ENCODE measurements at places on chromosomes 4 and X.

DNA sequence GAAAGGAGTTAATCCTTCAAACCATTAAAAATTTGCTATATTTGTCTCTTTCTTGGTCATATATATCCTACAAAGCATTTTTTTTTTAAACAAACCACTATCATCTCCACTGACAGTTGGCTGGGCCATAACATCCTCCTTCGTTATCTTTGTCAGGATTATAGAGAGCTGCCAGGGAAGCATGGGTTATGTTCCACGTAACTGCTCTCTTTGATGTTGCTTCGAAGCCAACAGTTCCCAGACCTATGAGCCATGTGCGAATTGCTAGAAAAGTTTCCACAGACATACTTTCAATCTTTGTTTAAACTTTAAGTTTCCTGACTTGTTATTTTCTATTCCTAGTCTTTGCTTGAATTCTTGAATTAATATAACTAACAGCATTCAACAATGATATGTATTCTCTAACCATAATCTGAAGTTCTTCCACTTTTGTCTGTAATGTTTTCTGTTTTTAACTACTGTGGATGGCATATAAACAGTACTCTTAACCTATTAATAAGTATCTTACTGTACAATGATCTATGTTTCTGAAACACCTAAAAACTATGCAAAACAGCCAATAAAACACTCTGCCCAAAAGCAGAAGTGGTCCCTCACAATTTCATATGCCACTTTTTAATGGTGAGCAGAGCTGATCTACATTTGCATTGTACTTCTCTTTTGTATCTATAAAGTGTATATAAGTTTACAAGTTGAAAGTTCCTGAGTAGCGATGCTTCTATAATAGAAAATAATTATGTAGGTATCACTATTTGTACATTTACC, 37.9 kb downstream of the EREG start:
- no peak for DNase-seq

DNA sequence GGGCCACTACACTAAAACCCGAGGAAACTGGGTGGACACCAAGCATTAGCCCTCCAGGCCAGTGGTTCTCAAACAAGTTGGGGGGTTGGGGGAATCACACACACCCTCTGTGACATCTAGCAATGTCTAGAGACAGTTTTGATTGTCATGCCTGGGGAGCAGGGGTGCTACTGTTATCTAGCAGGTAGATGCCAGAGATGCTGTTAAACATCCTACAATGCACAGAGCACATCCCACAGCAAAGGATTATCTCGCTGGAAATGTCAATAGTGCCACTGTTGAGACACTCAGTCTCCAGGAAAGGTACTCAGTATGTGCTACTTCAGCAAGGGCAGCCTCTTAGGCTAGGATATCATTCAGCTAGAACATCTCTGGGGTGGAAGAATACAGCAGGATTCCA, 1.3 kb downstream of the SMC1A start:
- no peak for DNase-seq

- no peak for DNase-seq
Measured at GRCh38 chr4:105894660-105895582, at the start of gene NPNT. Gene NPNT (plus strand): TSS chr4:105895471. CDS start chr4:105895653, 182 bp downstream.

- DNase-seq = no peak
Measured at GRCh38 chr4:126939401-126939800, 693.4 kb upstream of the INTU start.

- DNase-seq = no peak
Measured at GRCh38 chrX:100587861-100588260, 3.1 kb downstream of the TNMD start.

DNA sequence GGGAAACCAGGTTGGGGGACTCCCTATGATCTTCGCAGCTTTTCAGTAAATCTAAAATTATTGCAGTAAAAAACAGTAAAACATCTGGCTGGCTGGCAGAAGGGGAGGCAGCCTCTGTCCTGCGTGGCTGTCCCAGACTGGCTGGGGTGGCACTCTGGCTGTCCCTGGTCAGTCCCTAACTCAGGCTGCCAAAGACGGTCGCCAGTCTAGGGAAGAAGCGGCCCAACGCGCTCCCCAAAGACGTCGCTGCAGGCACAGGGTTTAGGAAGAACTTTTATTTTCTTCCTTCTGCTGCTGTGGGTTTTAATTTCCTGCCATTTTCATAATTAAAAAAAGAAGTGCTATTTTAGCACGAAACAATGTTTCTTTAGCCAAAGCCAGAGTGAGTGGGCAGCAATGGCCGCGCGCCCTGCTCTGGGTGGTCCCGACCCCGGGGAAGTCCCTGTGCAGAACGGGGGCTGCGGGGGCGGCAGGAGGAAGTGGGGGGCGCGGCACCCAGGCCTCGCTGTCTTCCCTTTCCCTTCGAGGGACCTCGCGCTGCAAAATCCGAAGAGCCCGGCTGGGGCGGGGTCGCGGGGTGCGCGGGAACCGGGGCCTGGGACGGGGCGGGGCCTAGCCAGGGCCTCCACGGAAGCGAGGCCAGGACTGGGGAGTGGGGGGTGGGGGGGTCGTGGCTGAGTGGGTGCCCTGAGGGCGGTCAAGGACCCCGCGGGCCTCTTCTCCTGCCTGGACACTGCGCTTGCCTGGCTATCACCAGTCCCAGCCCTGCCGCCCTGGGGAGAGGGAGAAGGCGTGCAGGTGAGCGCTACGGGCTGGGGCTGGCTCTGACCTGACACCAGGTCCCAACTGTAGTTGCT, 6.3 kb upstream of the LETM1 start:
- DNase-seq = no peak

GRCh38 chr4:164926301-164926700, 49.3 kb downstream of the APELA start:
- no peak for DNase-seq

DNA sequence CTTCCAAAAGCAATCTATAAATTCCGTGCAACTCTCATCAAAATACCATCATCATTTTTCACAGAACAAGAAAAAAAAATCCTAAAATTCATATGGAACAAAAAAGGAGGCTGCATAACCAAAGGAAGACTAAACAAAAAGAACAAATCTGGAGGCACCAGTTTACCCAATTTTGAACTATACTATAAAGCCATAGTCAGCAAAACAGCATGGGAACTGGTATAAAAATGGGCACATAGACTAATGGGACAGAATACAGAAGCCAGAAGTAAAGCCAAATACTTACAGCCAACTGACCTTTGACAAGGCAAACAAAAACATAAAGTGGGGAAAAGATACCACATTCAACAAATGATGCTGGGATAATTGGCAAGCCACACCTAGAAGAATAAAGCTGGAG, 753.5 kb upstream of the PABPC4L start:
- DNase-seq = no peak

GRCh38 chr4:188154668-188155405, 15.6 kb downstream of the TRIML1 start:
- DNase-seq = no peak

GRCh38 chr4:163878336-163879121, 384.0 kb downstream of the TMA16 start:
- no peak for DNase-seq

DNA sequence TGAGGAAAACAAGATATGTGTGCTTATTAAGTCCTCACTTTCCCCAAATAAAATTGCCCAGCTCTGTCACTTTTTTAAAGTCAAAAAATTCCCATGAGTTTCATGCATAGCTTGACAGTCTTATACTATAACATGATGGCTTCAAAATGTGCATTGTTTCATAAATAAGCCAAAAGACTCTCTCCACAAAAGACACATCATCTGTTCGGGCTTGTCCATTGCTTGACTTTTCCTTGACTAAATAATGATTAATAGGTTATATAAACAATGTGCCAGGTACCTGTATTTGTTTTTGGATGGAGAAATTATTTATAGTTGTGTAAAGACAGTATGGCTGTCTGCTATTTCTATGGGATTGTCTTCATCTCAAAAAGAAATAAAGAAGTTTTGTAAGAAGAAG, 329.2 kb upstream of the KLF3 start:
- no peak for DNase-seq

- no peak for DNase-seq
Measured at GRCh38 chr4:79609817-79610216, 201.8 kb upstream of the GK2 start.

DNA sequence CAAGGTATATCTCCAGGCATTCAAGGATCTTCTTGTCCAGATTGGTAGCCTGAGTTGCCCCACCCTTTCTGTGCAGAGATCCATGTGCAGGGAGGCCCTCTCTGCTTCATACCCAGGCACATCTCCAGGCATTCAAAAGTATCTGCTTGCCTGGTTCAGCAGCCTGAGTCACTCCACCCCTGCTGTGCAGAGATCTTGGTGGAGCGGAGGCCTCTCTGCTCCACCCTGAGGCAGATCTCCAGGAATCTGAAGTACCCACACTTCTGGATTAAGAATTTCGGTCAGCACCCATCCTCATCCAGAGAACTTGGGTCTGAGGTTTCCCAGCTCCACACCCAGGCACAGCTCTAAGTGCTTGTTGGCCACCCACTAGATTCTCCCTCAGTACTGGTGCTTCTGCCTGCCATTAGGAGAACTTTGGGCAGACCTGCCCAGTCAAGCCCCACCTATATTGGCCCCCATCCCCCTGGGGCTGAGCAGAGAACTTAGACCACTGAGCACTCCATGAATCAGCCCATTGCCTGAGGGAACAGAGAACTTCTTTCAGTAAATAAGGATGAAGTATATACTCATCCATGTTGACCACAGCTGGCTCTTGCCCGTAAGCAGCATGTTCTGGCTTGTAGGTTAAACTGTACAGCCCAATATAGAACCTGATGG, 199.5 kb upstream of the ZCCHC13 start:
- no peak for DNase-seq

DNA sequence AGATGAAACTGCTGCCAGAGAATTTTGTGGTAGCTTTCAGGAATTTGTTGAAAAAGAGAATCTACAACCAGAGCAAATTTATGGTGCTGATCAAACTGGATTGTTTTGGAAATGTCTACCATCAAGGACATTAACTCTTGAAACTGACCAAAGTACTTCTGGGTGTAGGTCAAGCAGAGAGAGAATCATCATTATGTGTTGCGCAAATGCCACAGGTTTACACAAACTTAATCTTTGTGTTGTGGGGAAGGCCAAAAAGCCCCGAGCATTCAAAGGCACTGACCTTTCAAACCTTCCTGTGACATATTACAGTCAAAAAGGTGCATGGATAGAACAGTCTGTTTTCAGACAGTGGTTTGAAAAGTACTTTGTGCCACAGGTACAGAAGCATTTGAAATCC, 2.1 kb downstream of the TIGD2 start:
- DNase-seq = no peak

DNA sequence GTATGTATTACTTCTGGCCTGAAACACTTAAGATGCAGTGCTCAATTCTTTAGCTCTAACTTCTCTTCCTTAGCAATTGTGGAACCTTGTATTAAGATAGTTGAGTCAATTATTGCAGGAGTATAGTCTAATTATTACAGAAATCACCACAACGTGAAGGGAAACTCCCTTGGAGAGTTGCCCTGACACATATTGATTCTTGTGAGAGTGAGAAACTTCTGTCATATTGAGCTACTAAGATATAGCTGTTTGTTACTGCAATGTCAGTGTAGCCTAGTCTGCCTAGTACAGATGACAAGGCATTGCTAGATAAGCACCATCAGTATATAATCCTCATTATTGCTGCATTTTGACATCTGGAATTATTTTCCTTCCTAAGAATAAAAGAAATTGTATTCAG, 82.7 kb upstream of the TEX13C start:
- DNase-seq = no peak

DNA sequence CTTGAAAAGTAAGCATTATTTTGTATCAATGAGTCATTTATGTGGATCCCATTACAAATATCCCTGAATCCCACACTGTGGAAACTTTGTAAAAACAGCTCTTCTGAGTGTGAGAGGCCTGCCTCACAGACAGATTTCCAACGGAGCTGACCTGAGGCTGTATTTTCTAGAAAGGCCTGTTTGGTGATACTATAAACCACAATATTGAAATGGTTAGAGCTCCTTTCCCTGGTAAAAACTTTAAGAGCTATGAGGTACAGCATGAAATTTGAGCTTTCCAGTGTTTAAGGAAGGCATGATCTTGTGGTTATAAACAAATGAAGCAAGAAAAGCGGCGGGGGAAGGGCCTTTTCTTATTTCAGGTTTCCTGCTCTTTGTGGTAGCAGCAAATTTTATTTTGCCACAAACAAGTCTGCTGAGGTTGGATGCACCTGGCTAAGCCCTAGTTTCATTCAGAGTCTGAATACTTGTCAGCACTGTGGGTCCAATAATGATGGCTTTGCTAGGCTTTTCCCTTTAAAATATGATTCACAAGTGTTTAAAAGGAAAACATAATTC, 86.8 kb upstream of the ETNPPL start:
- no peak for DNase-seq

DNA sequence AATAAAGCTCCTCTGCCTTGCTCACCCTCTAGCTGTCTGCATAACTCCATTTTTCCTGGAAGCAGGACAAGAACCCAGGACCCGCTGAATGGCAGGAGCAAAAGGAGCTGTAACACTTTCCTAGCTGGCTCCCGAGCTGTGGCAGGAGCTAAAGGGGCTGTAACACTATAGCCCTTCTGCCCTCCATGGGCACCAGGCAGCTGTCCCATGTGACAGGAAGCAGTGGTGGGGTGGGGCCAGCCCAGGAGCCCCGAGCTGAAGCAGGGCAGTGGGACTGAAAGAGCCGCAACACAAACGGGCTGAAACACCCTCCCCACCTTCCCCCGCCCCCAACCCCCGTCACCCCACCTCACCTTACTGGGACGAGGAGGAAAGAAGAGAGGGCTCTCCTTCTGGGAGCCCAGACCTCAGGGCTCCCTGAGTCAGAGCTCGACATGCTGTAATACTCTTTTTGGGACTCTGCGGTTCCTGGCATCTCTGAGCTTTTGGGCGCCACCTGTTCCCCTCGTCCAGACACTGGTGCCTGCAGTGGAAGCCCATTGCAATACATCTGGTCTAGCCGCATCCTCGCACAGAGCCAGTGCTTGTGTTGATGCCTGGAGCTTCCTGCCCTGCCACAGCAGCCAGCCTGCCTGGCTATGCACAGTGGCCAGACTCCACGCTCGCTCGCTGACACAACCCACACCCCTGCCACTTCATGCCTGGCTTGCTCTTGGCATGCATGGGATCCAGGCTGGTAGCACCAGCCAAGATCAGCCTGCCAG, 39.4 kb downstream of the PPM1K start:
- DNase-seq = no peak

GRCh38 chr4:126752702-126753101, 880.1 kb upstream of the INTU start:
- no peak for DNase-seq

DNA sequence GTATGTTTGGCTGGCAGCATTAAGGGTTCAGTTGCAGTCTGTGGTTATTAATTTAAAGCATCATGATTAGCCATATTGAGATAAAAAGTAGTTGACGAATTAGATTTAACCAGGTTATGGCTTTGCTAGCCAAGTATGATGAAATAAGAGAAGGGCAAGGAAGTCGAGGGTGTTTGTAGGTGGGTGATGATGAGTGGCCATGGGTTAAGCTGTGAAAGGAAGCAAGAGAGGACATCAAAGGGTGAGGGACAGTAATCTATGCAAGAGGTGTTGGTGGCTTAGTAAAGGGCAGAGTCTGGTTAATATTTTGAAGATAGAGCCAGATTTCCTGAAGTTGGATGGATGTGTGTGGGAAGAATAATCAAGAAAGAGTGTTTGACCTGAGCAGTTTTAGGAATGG, 44.5 kb downstream of the STIM2 start:
- no peak for DNase-seq

- no peak for DNase-seq
Measured at GRCh38 chrX:123084797-123085196, 99.3 kb upstream of the GRIA3 start.

Measured in stimulated activated CD8-positive, alpha-beta memory T cell treated with anti-CD3 and anti-CD28 coated beads, Interleukin-15, amount 100 ng/mL, for 4 hours (primary cell).